ENCODE measurements at places on chromosomes 11 and 22.

- no peak for DNase-seq
- no peak overlapping the region for H3K4me3 ChIP-seq
- H3K36me3 ChIP-seq = no peaks in the 10 kb centered on the region
- no peaks in the 10 kb centered on the region for H3K27me3 ChIP-seq
- no peak overlapping the region for H3K27ac ChIP-seq
Measured at GRCh38 chr11:69471729-69472540, 9.5 kb upstream of the LINC01488 start.

DNA sequence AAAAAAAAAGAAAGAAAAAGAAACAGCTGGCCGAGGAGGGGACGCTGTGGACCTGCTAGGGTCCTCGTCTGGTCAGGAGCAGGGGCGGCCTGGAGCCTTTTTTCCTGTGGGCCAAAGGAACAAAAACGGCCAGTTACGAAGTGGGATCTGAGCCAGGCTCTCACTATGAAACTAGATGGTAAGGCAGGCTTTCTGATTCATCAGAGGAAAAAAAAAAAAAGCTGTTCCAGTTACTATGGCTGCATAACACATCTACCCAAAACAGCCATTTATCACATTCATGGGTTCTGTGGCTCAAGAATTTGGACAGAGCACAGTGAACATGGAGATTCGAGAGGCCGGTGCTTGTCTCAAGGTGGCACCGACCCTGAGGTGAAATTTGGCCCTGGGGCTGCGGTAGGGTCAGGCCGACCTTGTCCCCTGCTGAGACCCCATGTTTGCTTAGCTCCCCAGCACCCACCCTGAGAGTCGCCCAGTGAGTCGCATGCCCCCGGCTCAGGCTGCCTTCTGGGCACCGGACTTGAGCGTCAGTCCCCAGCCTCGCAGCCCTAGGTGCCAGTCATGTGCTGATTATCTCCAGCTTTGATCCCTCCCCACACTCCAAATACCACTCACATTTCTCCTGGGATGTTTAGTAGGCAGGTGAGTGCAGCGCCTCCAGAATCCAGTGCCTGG is 34.2 kb downstream of the MRGPRD start:
- H3K27ac ChIP-seq = no peak overlapping the region
- no peaks in the 10 kb centered on the region for H3K27me3 ChIP-seq
- H3K36me3 ChIP-seq = no peaks in the 10 kb centered on the region
- H3K4me1 ChIP-seq = no peaks in the 10 kb centered on the region
- peak; percentile 36 for DNase-seq
- no peak overlapping the region for H3K4me3 ChIP-seq

- peaks cover 98% of the 10 kb centered on the region for H3K27me3 ChIP-seq
- no peak overlapping the region for H3K27ac ChIP-seq
- H3K4me3 ChIP-seq = no peak overlapping the region
- DNase-seq = no peak
- no peaks in the 10 kb centered on the region for H3K4me1 ChIP-seq
- H3K36me3 ChIP-seq = no peaks in the 10 kb centered on the region
Measured at GRCh38 chr22:32339190-32340012, 18.3 kb upstream of the RFPL3 start.

DNA sequence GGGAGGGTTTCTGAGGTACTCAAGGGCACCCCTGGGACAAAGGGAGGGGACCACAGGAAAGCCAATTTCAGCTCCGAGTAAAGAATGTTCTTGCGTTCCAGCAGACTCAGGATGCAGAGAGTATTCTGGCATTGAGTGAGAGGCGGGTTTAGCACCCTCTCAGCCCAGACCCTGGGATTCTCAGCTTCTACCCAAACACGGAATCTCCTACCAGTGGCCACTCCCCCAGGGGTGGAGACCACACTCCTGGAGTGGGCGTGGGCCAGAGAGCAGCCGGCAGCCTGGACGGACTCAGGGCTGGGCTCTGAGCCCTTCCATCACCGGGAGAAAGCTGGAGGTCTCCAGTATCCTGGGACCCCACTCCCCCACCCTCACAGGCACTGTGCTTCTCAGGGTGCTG is 26.1 kb upstream of the TTLL12 start:
- no peak overlapping the region for H3K27ac ChIP-seq
- H3K4me1 ChIP-seq = no peaks in the 10 kb centered on the region
- no peak overlapping the region for H3K4me3 ChIP-seq
- DNase-seq = no peak

- no peak within 1 kb of the TSS for H3K4me3 ChIP-seq
- H3K36me3 ChIP-seq = no peaks in the 10 kb centered on the region
- no peaks in the 10 kb centered on the region for H3K4me1 ChIP-seq
- peaks cover 80% of the 10 kb centered on the region for H3K27me3 ChIP-seq
Measured at GRCh38 chr11:117796872-117797529, at the start of gene DSCAML1. Gene DSCAML1 (minus strand): TSS chr11:117797216. CDS start chr11:117797079, 137 bp downstream.

DNA sequence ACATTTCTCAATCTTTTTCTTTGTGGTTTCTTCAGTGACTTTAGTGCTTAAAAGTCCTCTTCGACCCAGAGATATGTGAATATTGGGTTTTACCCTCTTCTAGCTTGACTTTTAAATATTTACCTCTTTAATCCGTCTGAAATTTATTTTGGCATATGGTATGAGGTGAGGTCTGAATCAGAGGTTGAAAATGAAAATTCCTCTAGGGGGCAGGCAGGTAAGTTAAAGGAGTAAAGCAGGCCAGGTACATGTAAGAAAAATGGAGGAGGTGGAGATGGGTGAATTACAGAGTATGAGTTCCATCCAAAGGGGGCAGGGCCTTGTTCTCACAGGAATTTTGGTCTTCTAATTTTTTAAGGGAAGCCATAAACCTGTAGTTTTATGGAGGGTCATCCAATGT is 263.8 kb upstream of the NARS2 start:
- H3K4me1 ChIP-seq = no peaks in the 10 kb centered on the region
- H3K27me3 ChIP-seq = peaks cover 43% of the 10 kb centered on the region
- H3K36me3 ChIP-seq = no peaks in the 10 kb centered on the region

DNA sequence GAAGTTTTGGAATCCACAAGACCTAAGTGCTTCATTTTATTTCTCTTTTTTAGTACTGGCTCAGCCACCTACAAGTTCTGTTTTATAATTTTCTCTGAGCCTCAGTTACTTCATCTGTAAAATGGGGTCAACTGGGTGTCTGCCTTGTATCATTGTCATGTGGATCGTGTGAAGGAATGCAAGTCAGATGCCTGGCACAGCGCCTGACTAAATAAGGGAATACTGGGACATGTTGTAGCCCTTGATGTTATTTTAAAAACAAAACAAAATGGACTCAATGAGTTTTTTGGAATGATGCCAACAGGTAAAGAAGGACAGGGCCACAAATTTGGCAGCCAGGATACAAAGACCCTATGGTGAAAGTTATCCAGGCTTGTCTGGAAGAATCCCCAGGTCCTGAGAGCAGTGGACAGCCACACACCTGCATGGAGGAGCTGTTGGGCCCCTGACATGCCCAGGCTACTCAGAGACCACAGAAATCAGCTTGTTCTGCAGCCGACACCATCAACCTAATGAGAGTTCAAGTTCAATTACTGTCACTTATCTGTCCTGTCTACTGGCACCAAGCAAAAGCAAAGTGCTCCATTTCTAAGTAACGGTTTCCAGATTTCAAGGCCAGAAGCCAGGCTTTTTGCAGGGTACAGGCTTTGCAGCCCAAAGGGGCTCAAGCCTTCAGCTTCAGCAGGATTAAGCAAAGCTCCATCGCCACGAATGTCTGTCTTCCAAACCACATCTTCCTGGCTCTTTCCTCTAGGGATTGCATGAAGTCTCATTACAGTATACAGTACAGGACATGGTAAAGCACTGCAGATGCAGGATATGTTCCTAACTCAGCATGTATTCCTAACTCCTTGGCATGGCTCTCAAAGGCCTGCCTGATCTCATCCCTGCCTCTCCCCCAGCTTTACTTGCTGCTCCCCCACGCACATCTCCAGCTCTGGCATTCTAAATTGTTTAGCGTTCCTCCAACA is 18.4 kb downstream of the DKK3 start:
- H3K4me3 ChIP-seq = no peak overlapping the region
- H3K36me3 ChIP-seq = no peaks in the 10 kb centered on the region
- DNase-seq = no peak
- no peak overlapping the region for H3K27ac ChIP-seq

DNA sequence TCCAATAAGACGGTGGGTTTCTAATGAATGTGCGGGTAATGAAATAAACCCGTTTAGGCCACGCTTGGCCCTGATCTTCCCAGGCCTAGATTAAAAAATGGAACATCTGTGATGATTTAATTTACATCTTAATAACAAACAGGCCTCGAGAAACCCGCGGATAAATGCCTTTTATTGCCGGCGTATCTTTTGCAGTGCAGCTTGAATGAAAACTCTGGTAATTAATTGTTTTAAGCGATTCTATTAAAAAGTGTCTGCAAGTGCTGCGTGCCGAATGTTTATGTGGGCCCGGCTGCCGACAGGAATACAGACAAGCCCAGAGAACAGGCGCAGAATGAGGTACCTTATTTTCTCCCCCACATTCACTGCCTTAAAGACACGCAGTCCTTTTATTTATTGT is 420.7 kb downstream of the MN1 start:
- no peaks in the 10 kb centered on the region for H3K4me1 ChIP-seq
- H3K27me3 ChIP-seq = no peaks in the 10 kb centered on the region
- no peaks in the 10 kb centered on the region for H3K36me3 ChIP-seq
- H3K27ac ChIP-seq = no peak overlapping the region
- DNase-seq = no peak

DNA sequence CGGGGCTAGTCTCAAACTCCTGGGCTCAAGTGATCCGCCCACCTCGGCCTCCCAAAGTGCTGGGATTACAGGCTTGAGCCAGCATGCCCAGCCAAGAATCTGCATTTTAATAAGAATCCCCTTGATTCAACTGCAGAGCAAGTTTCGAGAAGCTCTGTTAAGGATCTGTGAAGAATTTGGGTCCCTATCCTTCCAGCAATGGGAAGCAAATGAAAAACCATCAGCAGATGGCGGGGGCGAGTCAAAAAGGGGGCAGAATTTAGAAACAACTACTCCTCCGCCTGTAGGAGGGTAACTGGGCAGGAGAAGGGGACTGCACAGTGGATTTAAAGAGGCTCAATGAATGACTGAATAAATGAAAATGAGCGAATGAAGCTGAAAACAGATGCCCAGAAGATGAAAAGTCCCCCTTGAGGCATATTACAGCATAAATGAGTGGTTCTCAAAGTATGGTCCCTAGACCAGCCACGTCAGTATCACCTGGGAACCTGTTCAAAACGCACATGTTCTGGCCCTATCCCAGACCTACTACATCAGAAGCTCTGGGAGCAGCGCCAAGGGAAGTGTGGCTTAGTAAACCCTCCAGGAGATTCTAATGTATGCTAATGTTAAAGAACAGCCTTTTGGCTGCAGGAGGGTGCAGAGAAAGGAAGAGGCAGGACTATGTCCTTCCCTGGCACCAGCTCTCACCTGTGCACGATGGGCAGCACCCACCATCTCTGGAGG is 15.0 kb downstream of the VWCE start:
- DNase-seq = no peak
- no peak overlapping the region for H3K27ac ChIP-seq
- no peak overlapping the region for H3K4me3 ChIP-seq
- H3K27me3 ChIP-seq = peaks cover 32% of the 10 kb centered on the region

- DNase-seq = peak; percentile 70
- peaks cover 71% of the 10 kb centered on the region for H3K4me1 ChIP-seq
- H3K4me3 ChIP-seq = no peak overlapping the region
- no peaks in the 10 kb centered on the region for H3K36me3 ChIP-seq
Measured at GRCh38 chr11:129731316-129731715, 84.3 kb upstream of the TMEM45B start.

- H3K27ac ChIP-seq = no peak overlapping the region
- no peak for DNase-seq
- peaks cover 21% of the 10 kb centered on the region for H3K4me1 ChIP-seq
- no peaks in the 10 kb centered on the region for H3K27me3 ChIP-seq
Measured at GRCh38 chr11:10845589-10845988, 12.3 kb downstream of the ZBED5 start.

DNA sequence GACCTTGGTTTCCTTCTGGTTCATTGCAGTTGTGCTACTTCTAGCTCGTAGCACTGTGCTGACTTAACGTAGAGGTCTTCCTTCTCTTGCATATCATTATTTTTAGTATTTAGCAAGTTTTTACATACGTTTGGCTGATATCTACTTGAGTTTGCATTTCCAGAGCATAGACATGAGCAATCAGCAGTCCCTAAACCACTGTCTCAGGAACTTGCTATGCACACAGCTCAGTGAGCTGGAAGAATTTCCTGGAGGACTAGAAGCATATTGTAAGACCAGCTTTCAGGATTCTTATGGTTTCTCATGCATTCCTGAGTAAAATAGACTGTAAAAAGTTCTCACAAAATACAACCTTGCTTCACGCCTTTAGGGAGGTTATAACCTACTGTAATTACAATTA is 226.7 kb upstream of the PDGFD start:
- H3K4me3 ChIP-seq = no peak overlapping the region
- no peaks in the 10 kb centered on the region for H3K4me1 ChIP-seq
- no peak for DNase-seq
- no peaks in the 10 kb centered on the region for H3K27me3 ChIP-seq
- no peaks in the 10 kb centered on the region for H3K36me3 ChIP-seq

- no peaks in the 10 kb centered on the region for H3K27me3 ChIP-seq
- H3K4me3 ChIP-seq = no peak overlapping the region
- no peak overlapping the region for H3K27ac ChIP-seq
- no peak for DNase-seq
Measured at GRCh38 chr22:44847892-44848291, 95.5 kb downstream of the ARHGAP8 start.

DNA sequence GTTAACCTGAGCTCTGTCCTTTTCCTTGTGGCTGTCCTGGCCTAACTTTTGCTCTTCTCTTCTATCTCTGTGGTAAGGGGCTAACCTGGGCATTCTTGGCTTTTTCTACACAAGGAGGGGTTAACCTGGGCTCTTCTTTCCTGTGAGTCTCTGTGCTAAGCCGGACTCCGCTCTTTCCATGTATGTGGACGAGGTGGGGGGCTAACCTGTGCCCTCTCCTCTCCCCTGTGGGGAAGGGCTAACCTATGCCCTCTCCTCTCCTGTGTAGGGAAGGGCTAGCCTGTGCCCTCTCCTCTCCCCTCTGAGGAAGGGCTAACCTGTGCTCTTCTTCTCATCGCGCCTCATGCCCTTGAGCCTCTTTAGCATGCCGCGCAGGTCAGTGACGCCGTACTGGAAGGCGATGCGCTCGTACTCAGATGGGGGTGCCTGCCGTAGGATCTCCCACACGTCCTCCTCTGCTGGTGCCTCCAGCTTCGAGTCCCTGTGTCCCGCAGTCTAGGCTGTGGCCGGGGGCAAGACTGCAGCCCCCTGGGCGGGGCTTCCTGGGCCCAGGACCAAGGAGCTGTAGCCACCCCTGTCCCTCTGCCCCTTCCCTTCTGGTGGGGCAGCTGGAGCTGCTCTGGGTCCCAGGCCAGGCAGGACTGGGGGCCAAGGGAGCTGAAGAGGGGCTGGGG is 6.5 kb downstream of the MYBPC3 start:
- no peak overlapping the region for H3K4me3 ChIP-seq
- no peak overlapping the region for H3K27ac ChIP-seq
- peaks cover 33% of the 10 kb centered on the region for H3K27me3 ChIP-seq
- H3K36me3 ChIP-seq = no peaks in the 10 kb centered on the region
- H3K4me1 ChIP-seq = no peaks in the 10 kb centered on the region
- no peak for DNase-seq

DNA sequence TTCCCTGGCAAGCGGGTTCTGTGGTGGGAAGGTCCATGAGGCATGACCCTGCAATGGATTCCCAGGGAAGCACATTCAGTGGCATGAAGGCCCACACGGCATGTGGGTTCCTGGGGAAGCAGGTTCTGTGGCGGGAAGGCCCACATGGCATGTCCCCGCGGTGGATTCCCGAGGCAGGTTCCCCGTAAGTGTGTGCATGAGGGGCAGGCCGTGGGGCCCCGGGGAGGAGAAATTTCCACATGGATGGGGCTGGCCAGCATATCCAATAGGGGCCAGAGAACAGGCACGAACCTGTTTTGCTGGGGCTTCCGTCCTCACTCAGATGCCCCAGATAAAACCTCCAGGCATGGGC is 83.7 kb downstream of the PHF21B start:
- no peaks in the 10 kb centered on the region for H3K36me3 ChIP-seq
- no peak overlapping the region for H3K4me3 ChIP-seq
- no peak for DNase-seq
- peaks cover 97% of the 10 kb centered on the region for H3K27me3 ChIP-seq
- no peak overlapping the region for H3K27ac ChIP-seq

Data from PC-9 (cell line).